ENCODE measurements at places on chromosomes 13 and 19.
A peak's percentile ranks its signal among the peaks of the same experiment; 100 is the strongest.

DNA sequence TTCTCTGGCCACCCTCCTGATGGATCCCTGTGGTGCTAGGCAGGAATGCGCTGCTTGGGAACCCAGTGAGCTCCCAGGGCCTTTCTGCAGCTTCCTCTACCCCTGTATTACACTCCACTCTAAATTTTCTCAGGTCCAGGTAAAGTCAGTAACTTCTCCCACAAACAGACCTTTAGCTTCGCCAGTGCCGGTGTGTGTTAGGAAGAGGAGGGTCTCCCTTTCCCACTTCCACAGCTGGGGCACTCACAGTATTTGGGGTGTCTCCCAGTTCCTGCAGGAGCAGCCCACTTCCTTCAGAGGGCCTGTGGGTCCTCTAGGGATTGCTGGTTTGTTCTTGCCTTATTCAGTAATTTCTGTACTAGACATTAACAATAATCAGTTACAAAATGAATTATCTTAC lies 193.5 kb upstream of the PCDH17 start:
- no peak for DNase-seq

DNA sequence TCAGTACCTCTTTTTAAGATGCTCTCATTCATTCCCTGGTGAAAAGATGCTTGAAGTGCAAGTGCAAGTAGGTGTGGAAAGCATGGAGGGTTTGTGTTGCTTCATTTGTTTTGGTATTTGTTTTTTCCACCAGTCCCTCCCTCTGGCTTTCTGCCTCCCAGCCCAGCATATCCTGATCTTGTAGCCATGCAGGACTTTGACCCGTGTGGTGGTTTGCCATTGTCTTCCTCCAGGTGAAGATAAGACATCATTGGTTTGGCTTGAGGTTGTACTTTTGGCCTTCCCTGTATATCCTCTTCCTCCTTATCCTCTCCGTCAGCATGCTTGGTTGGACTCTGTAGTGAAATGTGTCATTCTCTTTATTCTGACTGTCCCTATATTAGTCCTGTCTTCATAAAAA lies 9.1 kb downstream of the SPINT2 start:
- DNase-seq, result no peak

- peak; percentile 99 for DNase-seq
Measured at GRCh38 chr13:99200432-99201167, at the start of gene UBAC2. TSS of gene UBAC2 (plus strand) at chr13:99200854. CDS start at chr13:99200909, 55 bp downstream.

DNA sequence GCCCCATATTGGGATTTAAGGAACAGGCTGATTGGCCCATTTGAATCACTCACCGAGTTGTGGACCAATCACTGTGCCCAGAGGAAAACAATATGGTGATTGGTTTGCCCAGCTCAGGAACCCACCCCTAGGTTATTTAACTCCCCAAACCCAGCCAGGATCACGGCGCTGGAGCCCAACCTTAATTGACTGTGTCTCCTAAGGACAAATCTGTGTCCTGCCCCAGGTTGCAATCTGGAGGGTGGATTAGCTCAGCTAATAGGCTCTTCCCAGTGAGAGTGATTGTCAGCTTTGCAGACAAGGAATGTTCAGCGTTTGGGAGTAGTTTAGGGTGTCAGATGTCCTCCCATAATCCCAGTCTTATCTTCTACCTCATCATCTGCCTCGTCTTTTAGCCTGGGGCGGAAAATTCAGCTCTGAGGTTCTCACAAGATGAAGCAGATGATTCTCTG lies 3.5 kb upstream of the ZNF358 start:
- no peak for DNase-seq

DNA sequence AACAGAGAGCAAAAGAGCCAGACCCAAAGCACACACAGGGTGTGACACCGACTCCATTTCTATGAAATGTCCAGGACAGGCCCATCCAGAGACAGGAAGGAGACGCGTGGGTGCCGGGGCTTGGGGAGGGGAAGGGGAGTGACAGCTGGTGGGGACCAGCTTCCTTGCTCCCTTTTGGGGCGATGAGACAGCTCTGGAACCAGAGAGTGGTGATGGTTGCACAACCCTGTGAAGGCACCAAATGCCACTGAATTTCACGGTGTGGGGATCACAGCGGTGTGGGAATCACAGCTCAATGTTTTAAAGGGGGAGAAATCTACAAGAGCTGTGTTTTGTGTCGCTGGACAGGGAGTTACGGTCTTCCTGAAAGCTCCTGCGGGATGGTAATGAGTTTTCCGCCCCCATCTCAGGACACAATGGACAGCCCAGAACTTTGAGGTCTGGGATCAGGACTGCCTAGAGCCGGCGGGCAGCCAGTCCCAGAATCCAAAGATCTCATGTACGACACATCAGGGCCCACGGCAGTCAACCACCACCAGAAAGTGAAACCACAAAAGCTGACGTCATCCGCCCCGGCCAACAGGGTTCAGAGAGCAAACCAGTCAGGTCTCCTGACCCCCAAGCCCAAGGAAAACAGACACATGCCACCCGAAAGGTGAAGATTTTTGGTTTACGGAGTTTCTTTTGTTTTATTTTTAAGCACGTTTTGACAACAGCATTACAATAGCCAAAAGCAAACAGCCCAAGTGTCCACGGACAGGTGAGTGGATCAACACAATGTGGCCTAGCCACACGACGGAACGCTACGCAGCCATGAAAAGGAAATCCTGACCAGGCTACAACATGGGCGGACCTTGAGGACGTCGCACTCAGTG lies 7.3 kb downstream of the SGTA start:
- DNase-seq, result peak; percentile 86
